ENCODE measurements at places on chromosomes 13 and 19.

DNA sequence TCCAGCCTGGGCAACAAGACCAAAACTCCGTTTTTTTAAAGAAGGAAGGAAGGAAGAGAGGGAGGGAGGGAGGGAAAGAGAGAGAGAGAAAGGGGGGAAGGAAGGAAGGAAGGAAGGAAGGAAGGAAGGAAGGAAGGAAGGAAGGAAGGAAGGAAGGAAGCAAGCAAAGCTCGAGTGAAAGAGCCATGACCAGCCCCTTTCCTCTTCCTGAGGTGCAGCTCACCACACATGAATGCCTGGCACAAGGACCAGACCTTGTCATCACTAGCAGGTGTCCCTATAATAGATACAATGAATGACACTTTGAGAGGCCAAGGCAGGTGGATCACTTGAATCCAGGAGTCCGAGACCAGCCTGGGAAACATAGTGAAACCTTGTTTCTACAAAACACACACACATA is 31.0 kb downstream of the SPRY2 start:
- DNase-seq, result no peak

DNA sequence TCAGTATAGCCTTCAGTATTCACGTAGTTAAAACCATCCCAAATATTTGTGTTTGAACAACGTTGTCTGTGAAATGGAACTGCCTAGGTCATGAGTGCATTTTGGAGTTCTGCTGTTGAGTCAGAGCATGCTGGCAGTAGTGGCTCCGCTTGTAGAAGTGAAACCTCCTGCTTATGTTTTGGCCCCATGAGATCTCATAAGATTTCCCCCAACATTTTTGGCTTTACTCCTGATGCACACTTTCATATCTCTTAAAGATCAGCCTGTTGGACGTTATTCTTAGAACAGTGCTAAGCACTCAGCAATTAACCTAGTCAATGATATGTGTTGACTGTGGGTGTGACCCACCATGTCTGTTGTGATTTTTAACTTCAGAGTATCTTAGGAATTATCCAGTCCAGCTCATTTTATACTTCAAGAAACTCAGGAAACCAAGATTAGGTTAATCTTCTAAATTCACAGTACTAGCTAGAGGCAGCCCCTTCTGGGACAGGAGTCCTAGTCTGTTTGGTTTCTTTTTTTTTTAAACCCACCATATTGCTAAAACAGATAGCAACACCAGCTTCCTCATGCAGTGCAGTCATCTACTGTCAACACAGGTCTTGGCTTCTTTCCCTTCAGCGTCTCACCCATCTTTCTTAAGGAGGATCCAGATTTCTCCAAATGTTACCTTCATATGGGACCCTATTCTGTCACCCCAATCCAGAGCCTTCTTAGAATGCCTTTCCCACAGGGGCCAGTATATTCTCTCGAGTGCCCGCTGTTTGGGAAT is 26.2 kb downstream of the RAP2A start:
- no peak for DNase-seq

GRCh38 chr13:72544042-72544441 is 183.4 kb downstream of the MZT1 start:
- DNase-seq, result no peak

DNA sequence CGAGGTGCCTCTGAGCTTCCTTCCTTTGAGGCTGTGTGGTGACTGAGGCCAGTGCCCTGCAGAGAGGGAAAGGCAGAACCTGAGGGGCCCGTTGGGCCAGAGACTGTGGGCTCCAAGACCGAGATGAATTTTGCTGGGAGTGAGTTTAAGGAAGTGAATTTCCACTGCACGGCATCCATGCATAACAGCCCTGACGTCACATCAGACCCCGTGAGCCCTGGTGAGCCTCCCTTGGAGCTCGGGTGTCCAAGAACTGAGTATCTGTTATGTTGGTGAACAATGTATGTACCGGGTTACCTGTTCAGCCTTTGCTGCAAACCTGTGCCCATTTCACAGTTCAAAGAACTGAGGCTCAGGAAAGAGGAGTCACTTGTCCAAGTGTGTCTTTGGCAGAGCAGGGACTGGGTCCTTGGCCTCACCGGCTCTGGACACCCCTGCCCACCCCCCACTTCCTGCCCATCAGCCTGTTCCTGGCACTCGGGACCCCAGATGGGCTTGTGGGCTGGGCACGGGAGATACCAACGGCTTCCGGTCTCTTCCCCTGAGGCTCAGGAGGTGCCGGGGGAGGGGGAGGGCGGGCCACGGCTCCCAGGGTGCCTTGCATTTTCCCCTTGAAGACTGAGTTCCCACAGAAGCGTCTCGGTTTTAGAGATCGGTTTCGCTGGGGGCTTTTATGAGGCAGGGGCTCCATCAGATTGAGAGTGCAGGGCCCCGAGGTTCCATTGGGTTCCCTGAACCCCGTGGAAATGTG is 33.7 kb downstream of the NFILZ start:
- DNase-seq, result peak; percentile 15

DNA sequence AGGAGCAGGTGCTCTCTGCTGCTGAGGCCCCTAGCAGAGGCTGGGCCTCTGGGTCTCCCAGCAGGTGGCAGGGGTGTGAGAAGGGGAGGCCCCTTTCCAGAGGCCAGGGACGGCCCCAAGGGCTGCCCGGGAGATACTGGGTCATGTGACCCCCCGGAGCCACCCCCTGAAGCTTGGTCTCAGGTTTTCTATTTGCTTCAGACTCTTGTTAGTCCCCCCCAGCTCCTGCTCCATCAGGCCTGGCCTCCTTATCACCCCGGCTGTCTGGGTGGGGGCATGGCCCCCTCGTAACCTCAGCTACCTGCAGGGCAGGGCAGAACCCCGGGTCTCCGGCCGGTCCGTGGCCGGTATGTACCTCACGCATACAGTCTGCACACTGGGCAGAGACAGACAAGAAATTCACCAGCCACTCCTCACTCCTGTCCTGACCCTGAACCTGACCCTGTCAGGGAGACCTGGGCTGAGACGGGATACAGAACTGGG is 13.2 kb upstream of the TCF3 start:
- DNase-seq, result no peak

GRCh38 chr13:103614761-103615160 is 548.5 kb upstream of the SLC10A2 start:
- no peak for DNase-seq

- DNase-seq, result no peak
Observed at GRCh38 chr13:27280009-27280656, 9.5 kb downstream of the RASL11A start.

DNA sequence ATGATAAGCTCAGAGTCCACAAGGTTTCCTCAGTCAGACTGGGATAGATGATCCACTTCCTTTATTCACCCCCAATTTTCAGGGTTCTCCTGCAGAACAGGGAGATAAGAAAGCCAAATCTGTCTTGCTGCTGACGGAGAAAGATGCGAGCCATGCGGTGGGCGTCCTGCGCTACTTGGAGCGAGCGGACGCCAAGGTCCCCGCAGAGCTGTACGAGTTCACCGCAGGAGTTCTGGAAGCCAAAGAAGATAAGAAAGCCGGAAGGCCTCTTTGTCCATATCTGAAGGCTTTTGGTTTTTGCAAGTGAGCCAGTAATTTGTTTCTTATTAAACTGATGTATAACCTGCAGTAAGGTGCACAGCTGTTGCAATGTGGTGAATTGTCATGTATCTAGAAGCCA is 66.7 kb downstream of the SLC7A9 start:
- DNase-seq, result no peak

GRCh38 chr19:57800696-57801095 is 14.0 kb downstream of the ZNF552 start:
- DNase-seq, result no peak

DNA sequence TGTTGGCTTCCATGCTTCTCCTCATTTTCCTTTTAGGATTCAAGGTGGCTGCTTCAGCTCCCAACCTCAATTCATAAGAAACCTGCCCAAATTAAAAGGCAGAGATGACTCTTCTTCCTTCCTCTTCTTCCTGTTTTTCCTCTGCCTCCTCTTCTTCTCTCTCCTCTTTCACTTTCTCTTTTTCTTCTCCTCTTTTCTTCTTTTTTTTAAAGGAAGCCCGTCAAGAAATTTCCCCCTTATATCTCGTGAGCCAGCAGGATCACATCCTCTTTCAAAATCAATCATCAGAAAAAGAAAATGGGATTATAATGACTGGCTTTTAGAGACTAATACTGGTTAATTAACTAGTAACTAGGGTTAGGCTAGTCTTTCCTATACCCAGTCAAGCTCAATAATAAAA is 220.3 kb downstream of the NBEA start:
- no peak for DNase-seq

DNA sequence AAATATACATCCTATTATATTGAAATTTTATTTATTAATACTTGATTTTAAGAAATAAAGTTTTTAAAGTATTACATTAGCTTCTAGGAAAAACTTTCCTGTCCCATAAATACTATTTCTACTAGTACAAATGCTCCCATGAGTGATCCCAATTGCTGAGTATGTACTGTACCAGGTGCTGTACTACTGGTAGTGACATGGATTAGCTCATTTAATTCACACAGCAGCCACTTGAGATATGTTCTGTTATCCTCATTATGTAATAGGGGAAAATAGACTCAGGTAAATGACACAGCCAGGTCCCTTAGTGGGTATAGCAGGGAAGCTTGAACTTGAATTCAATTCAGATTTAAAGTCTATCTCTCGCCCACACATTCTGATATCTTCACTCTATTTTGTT is 363.1 kb downstream of the FGF14 start:
- no peak for DNase-seq

DNA sequence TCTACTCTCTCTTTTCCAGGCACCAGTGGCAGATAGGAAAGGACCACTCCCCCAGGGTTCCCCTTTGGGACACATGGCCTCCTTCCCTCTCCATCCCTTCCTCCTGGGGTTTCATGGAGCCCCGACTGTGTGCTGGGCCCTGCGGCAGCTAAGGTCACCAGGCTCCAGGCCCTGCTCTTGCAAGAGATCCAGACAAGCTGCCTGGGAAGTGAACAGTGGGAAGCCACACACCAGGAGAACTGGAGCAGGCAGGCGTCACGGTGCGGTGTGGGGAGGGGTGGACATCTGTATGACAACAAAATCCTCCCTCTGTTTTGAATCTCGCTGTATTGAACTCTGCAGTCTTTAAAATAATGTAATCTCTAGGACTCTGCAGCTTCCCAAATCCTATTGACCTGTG is 330.1 kb downstream of the UQCRFS1 start:
- DNase-seq, result no peak

DNA sequence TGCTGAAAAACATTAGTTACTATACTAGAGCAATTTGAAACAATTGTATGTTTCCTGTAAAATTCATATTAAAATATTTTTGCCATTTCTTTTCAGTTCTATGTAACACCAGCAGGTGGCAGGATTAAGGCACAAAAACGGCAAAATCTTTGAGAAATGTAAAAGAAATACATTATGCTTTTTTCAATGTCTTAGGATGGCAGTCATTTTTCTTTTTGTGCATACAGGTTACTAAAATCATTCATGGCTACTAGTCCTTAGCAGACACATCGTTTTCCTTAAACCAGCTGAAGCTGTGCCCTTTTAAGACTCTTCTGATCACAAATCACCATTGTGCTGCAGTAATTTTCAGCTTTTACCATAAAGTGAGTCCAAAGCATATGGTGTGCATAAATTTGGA is 800.7 kb upstream of the SLITRK5 start:
- DNase-seq, result no peak

- DNase-seq, result no peak
Observed at GRCh38 chr13:77980592-77980991, 62.0 kb upstream of the EDNRB start.

GRCh38 chr19:32859591-32859990 is 10.0 kb downstream of the SLC7A9 start:
- no peak for DNase-seq

DNA sequence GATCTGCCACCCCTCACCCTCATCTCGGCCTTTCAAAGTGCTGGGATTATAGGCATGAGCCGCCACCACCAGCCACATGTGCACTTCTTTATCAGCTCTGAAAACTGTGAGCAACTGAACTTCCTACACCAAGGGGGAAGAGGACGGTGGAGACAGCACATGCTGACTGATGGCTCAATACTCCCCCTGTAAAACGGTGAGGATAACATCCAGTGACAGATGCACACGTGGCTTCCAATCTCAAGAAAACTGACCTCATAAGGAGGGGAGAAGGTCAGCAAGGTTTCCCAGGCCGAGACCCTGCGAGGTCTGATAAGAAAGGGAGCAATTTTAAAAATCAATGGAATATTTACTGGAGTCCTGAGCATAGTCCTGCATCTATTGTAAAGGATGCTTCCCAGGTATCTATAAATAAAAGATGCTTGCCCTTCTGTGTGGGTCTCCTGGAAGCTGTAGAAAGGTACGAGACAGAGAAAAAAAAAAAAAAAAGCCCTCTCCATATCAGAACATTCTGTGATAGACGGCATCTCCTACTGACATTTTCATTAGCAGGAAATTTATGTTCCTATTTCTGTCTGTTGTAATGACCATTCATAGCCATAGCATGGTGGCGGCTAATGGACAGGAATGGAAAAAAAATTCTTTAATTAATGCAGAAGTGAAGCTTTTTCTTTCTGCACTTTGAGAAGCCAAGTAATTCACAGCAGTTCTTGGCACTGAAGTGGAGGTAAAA is 385.1 kb downstream of the ZNF536 start:
- no peak for DNase-seq

DNA sequence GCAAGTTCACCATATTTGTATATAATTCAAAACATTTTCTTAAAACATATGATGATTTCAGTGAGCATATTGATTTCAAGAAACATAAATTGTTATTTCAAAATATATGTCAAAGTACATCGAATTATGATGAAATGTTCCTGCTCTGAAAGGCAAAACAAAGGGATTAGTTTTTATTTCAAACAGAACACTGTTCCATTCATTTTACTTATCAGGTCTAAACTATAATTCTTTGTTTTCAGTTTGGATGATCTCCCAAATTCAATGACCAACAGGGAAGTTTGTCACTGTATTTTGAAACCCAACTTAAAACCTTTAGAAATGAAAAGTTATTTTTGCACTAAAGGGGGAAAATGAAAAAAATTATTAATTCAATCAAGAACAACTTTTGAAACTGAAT is 610.2 kb downstream of the SLITRK1 start:
- no peak for DNase-seq

- no peak for DNase-seq
Observed at GRCh38 chr13:41916173-41916954, 44.5 kb downstream of the VWA8 start.

Data from stimulated activated CD4-positive, alpha-beta T cell treated with anti-CD3 and anti-CD28 coated beads, TNF-alpha, amount 100 ng/mL, for 4 hours (primary cell).